ENCODE measurements at places on chromosomes 2 and 18. TPM values are rescaled to one million over a fixed set of nuclear protein-coding genes. Genes with fewer than 3 reads are reported as not detected.

- H3K27ac ChIP-seq = no peak overlapping the region
- no peaks in the 10 kb centered on the region for H3K36me3 ChIP-seq
- no peaks in the 10 kb centered on the region for H3K27me3 ChIP-seq
Measured at GRCh38 chr2:178297091-178297411, 102.7 kb downstream of the OSBPL6 start.

- no peaks in the 10 kb centered on the region for H3K27me3 ChIP-seq
- DNase-seq = no peak
- H3K4me1 ChIP-seq = no peaks in the 10 kb centered on the region
- H3K4me3 ChIP-seq = no peak overlapping the region
- no peaks in the 10 kb centered on the region for H3K36me3 ChIP-seq
- H3K27ac ChIP-seq = no peak overlapping the region
Measured at GRCh38 chr18:61847164-61847791, 45.5 kb downstream of the RNF152 start.

INSIG2 gene
- total RNA-seq = 8.1 TPM

GRCh38 chr18:58091099-58091611, 47.1 kb downstream of the NEDD4L start:
- no peak overlapping the region for H3K27ac ChIP-seq
- no peak overlapping the region for H3K4me3 ChIP-seq
- no peak for DNase-seq
- peaks cover 4% of the 10 kb centered on the region for H3K36me3 ChIP-seq
- no peaks in the 10 kb centered on the region for H3K27me3 ChIP-seq

GRCh38 chr18:13366962-13367892, 148.7 kb downstream of the LDLRAD4 start:
- peaks cover 3% of the 10 kb centered on the region for H3K4me1 ChIP-seq
- DNase-seq = no peak
- H3K36me3 ChIP-seq = no peaks in the 10 kb centered on the region

C2orf80 gene
- not detected for total RNA-seq

GRCh38 chr2:206784559-206785353, 19.4 kb downstream of the FASTKD2 start:
- H3K27ac ChIP-seq = no peak overlapping the region
- H3K27me3 ChIP-seq = no peaks in the 10 kb centered on the region
- no peak overlapping the region for H3K4me3 ChIP-seq
- no peak for DNase-seq
- H3K4me1 ChIP-seq = no peaks in the 10 kb centered on the region

Measured in GM23338 (cell line).